RWPE2 (cell line): ENCODE measurements at places on chromosomes 7 and 10.
A peak's percentile ranks its signal among the peaks of the same experiment; 100 is the strongest.

- no peak for DNase-seq
Observed at GRCh38 chr7:19117091-19117869, at the start of gene TWIST1. TSS of gene TWIST1 (minus strand) at chr7:19117636. CDS start at chr7:19117321, 315 bp downstream.

DNA sequence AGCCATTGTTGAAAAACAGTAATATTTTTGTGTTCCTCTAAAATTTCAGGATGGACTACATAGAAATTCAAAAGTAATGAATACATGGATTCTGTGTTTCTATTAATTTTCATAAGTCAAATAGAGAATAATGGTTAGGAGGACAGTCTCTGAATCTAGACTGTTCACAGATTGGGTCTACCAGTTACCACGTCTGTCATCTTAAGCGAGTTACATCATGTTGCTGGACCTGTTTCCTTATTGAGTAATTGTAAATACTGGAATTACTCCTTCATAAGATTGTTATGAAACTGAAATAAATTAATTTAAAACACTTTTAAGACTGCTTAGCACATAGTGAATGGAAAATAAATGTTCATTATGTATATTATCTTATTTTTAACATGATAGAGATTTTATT, 172.3 kb downstream of the KCND2 start:
- no peak for DNase-seq

DNA sequence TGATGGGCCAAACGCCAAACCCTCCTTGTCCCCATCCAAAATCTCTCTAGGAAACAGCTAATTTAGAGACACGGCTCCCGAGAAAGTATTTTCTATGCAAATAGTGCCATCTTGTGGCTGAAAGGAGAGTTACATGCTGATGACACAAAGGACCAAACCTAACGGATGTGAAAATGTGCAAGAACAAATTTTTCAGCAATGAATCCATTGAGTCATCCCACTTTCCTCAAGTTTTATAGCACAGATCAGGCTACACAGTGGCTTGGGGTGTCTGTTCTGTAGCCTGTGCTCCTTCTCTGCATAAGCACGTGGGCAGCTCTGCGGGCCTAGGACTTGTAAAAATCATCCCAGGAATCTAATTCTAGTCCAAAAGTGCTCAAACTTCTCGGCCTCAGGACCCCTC, 154.8 kb upstream of the PRR15 start:
- DNase-seq, result no peak

- peak; percentile 52 for DNase-seq
Observed at GRCh38 chr10:5692461-5693358, 8.1 kb downstream of the TASOR2 start.

DNA sequence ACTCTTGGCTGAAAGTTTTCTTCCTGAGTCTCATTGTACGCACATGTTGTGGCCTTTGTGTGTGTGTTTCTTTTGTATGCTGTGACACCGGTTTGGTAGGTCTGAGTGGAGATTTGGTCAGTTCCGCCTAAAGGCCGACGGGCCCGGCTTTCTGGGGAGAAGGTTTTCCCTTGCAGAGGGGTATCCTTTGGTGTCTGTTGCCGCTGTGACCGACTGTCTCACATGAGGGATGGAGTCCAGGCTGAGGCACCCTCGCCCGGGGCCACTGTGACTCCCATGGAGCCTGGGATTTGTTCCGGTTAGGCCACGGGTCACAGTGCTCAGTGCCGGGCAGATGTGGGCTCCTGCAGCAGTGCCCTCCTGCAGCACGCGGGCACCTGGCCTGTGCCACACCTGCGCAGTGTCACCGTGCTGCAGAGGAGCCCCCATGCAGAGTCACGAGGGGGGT, 19.4 kb downstream of the INPP5A start:
- no peak for DNase-seq

DNA sequence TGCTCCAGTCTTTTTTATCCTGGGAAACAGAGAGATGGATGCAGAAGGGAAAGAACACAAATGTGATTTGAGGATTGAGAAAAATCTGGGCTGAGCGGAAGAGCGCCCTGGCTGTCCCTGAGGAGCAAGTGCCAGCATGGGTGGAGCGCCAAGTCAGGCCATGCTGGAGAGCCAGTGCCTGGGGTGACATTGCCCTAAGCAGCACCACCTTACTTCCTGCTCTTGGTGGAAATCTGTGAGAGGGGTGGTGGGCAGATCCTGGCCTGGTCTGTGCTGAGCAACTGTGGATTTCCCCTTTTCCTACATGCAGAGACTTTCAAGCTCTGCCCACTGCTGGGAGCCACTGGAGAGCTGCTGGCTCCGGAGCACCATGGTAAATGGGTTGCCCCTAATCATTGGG, 36.9 kb downstream of the DDIT4 start:
- no peak for DNase-seq

GRCh38 chr10:44243851-44244510, 140.9 kb downstream of the CXCL12 start:
- no peak for DNase-seq

DNA sequence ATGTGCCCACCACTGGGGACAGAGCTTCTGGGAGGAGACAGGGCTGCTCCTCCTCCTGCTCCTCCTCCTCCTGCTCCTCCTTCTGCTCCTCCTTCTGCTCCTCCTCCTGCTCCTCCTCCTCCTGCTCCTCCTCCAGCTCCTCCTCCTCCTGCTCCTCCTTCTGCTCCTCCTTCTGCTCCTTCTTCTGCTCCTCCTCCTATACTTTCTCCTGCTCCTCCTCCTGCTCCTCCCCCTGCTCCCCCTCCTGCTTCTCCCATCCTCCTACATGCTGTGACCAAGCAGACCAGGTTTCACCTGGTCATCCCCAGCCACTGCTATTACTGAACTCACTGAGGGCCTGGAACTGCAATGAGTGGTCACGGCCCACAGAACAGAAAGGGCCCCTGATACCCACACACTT, 154.0 kb upstream of the PPP2R2D start:
- no peak for DNase-seq

- no peak for DNase-seq
Observed at GRCh38 chr10:6678211-6678803, 98.2 kb upstream of the PRKCQ start.

DNA sequence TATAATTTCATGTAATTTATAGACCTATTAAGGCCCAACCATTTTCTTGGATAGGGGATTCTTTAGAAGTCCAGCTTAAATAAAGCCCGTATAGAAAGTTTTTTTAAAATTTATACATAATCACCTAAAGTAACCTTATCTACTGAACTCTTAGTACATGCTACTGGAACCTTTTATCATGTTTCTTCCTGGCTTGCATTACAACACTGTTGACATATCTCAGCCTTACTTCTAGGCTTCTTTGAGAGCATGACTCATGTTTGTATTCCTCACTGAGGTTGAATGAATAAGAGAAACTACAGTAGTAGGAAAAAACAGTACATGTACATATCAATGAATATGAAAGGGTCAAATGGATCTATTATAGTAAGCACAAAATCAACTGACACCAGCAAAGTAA, 8.2 kb upstream of the MAGI2 start:
- DNase-seq, result no peak

DNA sequence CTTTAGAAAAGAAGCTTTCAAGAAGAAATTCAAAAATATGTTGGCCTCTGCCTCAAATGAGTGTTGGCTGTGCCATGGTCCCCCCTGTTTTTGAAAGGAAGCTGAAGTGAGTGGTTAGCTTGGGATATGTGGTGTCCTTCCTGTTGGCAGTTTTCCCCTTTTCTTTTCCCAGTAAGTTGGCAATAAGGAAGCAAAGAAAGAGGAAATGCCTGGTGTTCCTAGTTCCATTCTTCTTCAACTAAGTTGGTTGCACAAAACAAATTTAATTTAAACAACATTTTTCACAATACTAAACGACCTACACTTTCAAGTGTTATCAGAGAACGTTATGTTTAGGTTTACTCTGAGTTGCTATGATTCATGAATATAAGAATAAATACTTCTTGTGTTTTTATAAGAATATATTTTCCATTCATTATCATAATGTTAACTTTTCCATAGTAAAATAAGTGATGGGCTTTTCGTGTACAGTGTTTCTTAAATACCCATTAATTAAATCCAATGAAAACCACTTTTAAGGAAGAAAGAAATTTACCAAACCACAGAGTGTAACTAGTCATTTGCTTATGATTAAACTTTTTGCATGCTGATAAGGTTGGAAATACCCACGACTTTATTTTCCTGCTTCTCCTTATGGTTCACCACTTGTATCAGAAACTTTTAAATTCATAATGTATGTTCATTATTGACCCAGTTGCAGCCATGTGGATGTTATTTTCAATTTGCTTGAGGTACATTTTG, 7.7 kb downstream of the HDAC9 start:
- DNase-seq, result no peak

DNA sequence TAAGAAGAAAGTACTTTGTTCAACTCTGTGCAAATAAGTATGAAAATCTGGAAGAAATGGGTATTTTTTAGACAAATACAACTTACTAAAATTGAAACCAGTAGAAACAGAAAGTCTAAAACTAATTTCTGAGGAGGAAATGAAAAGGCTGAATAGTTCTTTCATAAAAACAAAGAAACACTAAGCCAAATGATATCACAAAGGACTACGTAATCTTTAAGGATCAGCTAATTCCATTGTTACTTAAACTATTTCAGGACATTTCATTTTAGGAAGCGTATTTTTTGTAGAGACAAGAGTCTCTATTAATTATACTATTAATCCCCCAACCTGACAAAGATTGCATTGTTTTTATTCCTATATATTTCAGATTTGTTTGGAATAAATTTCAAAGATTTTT, 11.2 kb upstream of the CCSER2 start:
- DNase-seq, result no peak

GRCh38 chr7:30206491-30206890, 71.7 kb downstream of the MTURN start:
- no peak for DNase-seq

DNA sequence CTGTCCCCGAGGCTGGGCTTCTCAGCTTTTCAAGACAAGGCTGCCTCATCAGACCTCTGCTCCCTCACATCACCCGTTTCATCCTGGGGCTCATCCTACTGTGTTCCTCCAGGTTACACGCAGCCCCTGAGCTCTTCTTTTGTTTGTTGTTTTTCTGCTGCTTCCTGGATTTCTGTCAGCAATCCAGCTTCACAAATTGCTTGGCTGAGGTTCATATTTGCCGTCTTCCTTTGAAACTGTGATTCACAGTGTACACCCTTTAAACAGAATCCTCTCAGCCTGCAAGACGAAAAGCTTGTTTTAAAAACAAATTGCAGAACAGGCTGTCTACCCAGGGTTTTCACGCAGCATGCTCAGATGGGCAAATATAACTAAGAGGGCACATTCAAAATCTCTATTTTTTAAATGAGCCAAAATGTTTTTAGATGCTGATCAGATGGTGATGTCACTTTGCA, 39.1 kb upstream of the PARD3 start:
- no peak for DNase-seq

DNA sequence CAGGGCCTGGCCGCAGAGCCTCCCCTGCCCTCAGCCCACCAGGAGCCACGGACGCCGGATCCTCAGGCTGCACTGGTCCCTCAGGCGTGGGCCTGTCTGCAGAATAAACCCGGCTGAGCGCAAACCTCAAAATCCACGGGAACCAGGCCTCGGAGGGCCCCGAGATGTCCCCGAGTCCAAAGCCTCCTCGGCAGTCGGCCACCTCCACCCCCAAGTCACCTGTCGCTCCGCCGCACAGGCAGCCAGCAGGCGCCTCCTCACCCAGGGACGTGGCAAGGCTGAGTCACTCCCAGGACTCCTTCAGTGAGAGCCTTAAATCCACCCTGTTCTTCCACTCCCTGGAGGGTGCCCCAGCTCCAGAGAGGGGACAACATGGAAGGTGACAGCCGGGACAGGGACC, 33.2 kb downstream of the STK32C start:
- no peak for DNase-seq
